Cortex of kidney (tissue), 1 donor: ENCODE measurements at places on chromosomes 4 and X.

DNA sequence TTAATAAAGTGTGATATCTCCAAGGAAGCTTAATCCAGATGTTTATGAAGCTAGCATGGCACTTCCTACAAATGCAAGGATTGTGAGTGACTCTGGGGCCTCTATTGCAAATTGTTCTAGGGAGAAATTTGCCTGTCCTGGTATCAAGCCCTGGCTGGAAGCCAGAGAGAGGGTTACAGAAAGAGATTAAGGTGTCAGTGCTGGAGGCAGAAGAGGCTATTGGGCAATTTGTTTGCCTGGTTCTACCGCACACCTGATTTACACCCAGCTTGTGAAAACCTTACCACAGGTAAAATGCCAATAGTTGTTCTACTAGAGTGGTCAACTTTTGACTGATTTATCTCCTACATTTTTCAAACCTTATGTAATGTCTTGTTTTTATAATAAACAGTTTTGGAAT is 186.7 kb upstream of the FAT1 start:
- DNase-seq, result no peak

- DNase-seq, result no peak
These were observed 49.5 kb downstream of the HTRA3 start for GRCh38 chr4:8319061-8319460.

DNA sequence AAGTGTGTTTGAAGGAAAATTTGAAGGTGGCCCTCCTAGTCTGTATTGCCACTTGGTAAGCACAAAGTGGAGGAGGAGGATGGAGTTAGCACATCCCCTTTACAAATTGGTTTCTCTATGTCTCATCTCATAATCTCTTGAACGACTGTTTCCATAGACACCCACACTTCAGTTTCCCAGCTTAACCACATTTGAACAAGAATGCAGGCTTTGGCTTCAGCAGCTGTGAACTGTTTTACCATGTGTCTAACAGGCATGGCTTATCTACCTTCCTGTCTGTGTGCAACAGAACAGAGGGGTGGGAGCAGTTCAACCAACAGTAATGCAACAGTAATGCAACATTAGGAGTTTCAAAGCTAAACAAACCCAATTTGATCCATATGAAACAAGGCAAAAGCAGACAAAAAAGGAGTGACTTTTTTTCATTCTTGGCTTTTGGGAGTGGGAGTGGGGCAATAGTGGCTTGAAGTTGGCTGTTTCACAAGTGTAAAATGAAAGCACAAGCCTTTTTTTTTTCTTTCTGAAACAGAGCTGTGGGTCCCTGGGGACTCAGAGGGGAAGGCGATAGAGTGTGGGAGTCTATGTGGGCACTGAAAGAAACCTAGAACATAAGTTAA is 108.0 kb downstream of the ITM2A start:
- DNase-seq, result no peak

DNA sequence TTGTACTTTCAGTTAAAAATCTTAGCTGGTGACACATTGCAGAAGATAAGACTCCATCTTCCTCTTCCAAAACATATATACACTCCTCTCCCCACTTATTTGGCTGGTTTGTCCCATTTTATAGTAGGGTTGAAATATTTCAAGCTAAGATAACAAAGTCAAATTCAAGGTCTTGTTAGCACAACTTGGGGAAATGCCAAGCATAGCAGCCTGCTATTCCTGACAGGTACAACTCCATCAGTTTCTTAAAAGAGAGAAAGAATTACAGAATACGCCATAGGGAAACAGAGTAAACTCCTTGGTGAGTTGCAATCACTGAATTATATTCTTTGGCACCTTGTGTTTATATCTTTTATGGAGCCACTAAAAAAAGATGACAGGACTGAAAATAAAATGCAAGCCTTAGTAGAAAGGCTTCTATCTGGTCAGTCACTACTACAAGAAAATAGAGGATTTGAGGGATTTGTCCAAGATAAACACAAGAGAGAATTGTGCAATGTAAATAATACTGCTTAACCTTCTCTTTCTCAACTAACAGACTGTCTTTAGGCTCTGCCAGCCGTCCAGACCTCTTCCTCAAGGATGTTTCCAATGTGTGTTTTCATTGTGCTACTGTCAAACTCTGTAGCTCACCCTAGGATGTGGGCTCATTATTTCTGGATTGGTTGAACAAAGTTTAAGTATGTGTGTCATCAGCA is 170.3 kb downstream of the VEGFC start:
- DNase-seq, result no peak

DNA sequence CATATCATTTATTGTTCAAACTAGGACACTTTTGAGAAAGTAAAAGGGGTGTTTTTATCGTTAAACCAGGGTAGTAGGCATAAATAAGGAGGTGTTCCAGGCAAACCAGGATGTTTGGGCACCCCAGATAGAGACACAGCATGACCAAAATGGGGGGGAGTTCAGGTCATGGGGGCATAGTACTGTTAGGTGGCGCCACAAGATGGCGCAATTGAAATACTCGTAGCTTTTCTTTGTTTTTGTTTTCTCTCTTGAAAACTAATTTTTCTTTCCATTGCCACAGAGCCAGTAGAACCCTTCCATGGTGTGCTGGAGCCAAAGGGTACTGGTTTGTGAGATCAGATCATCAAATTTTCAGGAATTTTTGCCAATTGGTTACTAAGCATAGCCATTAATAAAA is 283.4 kb downstream of the BCOR start:
- DNase-seq, result no peak

DNA sequence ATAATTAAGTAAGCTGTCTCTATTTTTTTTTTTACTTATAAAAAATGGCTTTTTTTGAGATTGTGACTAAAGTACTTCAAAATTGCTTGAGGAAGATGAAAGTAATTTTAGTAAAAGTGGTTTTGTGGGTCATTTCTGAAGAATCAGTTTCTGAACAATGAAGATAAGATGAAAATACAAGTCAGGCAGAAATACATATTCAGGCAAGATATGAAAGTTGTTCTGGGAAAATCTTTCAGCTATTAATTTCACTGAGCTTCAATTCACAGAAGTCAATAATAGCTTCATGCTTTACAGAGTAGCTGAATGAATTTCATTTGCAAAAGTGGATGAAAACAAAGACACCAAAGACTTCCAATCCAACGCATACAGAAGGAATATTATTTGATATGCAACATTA is 305.2 kb upstream of the ARSJ start:
- DNase-seq, result no peak

DNA sequence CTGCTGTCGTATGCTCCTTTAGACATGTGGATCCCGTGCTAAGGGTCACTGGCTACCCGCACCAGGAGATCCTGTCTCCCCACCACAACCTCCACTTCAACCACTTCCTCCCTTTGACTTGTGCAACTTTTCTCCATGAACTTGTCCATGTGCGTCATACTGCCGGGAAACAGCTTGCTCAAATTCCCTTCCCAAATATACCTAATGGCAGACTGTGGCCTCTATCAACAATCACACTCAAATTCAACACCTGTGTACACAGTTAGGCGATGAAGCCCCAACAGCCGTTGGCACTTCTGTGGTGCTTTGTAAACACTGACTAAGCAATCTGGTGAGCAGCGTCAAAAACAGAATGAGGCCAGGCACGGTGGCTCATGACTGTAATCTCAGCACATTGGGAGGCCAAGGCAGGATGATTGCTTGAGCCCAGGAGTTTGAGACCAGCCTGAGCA is 49.5 kb downstream of the CD99L2 start:
- no peak for DNase-seq

GRCh38 chr4:3756343-3757059 is 9.7 kb upstream of the ADRA2C start:
- no peak for DNase-seq

DNA sequence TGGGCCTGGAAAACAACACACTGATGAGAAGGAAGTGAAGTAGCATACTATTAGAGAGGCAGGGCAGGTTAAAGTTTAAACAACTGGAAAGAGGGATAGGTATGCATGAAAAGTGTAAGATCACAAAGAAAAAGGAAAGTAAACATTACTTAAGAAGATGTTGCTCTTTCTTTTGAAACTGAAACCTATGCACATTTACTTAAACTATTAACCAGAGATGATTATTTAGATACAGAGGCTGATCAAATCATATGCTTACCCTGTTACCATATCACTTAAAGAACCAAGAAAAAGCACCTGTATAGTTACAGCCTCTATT is 37.8 kb downstream of the NAP1L5 start:
- DNase-seq, result no peak
